ENCODE measurements at places on chromosomes 12 and 14. TPM values are rescaled to one million over a fixed set of nuclear protein-coding genes. Genes with fewer than 3 reads are reported as not detected.
A peak's percentile ranks its signal among the peaks of the same experiment; 100 is the strongest.

GRCh38 chr12:94793191-94793595 lies 142.8 kb upstream of the TMCC3 start:
- no peak for DNase-seq

GRCh38 chr12:128387811-128388422 lies 120.9 kb downstream of the TMEM132C start:
- peak; percentile 22 for DNase-seq

- no peak for DNase-seq
Observed at GRCh38 chr12:91914701-91915100, 230.9 kb downstream of the BTG1 start.

Gene SERPINA3
- polyA plus RNA-seq, result not detected

GRCh38 chr12:22410486-22410885 lies 76.0 kb upstream of the ST8SIA1 start:
- DNase-seq, result no peak

DNA sequence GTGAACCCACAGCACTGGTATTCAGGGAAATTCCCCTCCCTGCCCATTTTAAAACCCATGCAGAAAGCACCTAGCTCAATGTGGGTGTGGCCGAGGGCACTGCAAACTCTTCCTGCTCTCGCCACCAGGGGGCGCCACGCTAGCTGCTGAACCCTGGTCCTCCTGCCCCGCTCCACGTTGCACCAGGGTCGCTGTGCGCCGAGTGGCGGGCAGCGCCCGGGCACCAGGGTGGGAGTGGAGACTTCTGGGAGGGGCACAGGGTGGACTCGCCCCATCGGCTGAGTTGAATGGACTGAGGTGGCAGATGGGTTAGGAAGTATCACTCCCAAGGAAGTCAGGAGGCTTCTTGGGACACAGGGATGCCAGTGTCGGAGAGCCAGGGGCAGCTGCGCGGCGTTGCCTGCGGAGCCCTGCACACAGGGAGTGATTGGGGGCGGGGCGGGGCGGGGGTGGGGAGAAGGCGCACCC lies 48.1 kb upstream of the BCL11B start:
- DNase-seq, result peak; percentile 43

Gene PPFIA2
- 2.2 TPM for polyA plus RNA-seq

DNA sequence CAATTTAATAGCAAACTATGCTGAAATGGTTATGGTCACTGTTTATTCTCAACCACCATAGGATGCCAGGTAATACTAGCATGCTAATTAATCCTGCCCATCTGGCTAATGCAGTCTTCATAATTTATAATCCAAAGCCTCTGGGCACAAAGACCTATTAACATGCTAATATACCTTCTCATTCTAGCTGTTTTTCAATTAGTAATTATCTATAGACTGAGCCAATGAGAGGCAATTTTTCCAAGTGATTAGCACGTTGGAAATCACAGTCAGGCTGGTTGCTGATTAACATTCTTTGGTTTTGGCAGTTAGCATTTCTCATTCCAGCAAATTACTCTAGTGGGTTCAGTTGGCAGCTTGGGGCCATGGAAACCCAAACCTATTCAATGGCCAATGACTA lies 357.2 kb downstream of the SEC23A start:
- DNase-seq, result no peak

DNA sequence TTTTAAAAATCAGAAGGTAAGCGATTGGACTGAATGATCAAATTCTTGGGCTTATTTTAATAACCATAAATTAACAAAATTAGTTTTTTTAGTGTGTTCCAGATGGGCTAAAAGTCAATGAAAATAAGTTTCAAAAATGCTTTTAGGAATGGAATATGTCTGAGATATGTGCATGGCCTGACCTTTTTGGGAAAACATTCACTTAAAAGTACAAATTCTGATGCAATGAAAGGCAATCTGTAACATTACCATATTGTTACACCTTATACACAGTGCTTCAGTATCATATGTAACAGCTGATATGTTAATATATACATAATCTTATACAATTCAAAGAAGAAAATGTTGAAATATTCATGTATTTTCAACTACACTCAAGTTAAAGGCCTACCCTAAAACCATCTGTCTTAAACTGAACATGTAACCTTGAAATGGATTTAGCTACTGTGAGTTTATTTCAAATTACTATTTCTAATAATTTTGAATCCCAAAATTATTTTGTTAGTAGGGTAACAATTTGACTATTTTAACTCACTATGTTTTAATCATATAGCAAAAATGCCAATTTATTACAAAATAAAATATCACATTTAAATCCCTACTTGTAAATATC lies 84.8 kb downstream of the EEA1 start:
- DNase-seq, result no peak

DNA sequence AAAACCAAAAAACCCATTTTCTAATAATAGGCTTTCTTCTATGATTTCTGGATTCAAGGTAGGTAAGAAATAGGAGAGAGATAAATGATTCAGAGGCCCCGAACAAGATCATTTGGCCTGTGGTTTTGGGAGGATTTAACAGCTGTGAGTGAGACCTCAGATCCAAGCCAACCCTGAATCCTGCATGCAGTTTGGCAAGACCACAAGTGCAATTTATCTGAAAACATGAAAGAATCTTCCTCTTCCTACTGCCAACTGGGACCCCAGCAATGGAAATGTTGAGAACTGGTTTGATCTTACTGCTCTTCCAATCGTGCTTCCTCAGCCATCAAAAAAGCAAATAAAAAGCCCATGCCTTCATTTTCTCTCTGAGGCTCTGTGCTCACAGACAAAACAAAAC lies 519.7 kb upstream of the TBX3 start:
- DNase-seq, result peak; percentile 73

Gene GPR84
- polyA plus RNA-seq, result 0.42 TPM

- DNase-seq, result no peak
Observed at GRCh38 chr12:17841496-17841895, 248.5 kb downstream of the RERGL start.

DNA sequence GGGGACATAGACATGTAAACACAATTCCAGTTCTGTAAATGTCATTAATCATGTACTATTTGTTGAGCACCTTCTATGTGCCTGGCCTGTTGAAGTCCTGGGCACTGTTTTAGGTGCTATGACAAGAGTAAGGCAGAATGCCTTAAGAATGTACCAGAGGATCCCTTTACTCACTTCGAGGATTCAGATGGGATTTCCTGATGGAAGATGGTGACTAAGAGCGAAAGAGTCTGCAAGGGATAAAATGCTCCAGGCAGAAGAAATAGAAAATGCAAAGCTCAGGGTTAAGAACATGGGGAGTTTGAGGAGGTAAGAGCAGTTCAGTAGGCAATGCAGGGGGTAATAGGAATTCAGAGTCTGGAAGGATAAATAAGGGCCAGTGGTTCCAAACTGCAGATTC lies 671.3 kb upstream of the TBX3 start:
- no peak for DNase-seq

- DNase-seq, result no peak
Observed at GRCh38 chr14:72237722-72238666, 305.8 kb downstream of the RGS6 start.

DNA sequence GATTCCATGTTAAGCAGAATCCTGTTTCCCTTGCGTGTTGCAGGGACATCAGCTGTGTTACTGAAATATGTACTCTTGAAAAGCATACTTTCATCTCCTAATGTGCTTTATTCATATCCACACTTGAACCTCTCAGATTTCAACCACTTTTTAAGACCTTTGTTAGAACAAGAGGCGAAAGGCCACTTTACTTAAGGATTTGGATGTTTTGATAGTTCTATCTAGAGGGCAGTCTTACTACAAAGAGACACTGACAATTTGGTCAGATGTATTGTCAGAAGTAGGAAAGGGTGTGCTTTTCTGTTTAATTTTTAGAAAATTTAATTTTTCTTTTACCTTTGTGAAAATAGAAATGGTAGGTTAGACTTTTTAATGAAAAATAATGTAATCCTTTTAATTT lies 267.9 kb downstream of the TMTC2 start:
- no peak for DNase-seq

Gene DIP2B
- polyA plus RNA-seq, result 19.3 TPM

GRCh38 chr14:34387974-34388516 lies 74.0 kb downstream of the SPTSSA start:
- no peak for DNase-seq

Gene C12orf56
- polyA plus RNA-seq, result 0.76 TPM

DNA sequence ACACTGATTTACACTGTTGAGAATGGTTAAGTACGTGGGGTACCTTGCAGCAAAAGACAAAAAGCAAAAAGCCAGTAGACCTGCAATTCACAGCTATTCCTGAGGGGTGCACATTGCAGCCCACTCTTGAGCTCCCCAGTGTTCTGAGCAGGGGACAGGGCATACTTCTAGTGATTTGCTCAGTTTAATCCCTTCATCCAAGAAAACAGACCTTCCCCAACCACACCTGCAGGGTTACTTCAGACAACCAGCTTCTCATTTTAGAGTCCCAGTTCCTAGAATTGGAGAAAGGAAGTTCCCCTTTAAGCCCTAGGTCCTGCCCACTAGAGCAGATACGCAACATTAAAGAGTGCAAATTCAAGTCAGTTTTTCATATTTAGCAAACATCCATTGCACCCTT lies 3.6 kb upstream of the WSB2 start:
- no peak for DNase-seq

DNA sequence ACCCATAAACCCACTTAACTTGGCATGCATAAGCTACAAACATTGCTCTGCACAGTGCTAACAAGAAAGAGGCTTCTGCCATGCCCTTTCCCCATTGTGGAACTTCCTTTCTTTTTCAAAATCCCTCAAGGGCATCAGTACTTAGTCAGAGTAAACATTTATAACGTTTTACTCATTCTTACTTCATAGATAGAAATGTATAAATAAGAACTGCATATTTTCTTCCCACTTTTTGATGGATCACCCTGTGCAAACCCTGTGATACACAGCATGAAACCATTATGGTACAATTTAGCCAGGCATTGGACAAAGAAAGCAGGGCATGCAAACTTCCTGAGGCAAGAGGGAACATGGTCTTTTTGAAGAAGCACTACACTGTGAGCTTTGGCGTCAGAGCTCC lies 113.8 kb upstream of the FOXG1 start:
- DNase-seq, result no peak

DNA sequence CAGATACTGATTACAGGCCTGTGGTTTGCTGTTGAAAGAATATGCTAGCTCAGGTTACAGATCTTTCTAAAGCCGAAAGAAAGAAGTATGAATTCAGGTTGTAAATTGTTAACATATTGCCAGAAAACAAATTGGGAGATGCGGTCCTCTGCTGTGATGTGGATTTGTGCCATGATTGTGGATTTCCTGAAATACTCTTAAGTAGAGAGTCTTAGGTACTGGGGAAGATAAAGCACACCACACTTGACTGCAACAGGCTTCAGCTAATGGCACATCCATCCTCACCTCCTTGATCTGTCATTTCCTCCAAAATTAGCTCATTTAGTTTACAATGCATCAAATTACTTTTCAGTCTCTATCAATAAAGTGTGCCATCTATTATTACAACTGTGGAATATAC lies 279.2 kb downstream of the SYT1 start:
- no peak for DNase-seq

Gene FLVCR2
- 10.9 TPM for polyA plus RNA-seq

Gene GLIPR1L2
- polyA plus RNA-seq, result 0.94 TPM

GRCh38 chr12:85156569-85156968 lies 120.4 kb downstream of the LRRIQ1 start:
- DNase-seq, result no peak
